Fibroblast of skin of left biceps (primary cell): ENCODE measurements at places on chromosomes 11 and 22.
A peak's percentile ranks its signal among the peaks of the same experiment; 100 is the strongest.

DNA sequence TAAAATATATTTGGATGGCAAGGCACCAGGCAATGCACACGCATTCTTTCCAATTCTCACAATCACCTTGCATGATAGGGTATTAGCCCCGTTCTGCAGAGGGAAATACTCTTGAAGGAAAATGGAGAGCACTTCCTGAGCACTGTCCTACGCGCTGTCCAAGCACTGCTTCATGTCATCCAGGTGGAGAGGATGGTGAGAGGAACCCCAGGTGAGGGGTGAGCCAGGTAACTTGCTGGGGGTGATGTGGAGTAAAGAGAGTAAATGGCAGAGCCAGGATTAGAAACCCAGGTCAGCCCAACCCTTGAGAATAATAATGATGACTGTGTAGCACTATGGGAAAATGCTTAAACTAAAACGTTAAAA lies 711 bp upstream of the PACSIN2 start:
- no peak for DNase-seq

GRCh38 chr11:133981156-133981555 lies 24.4 kb upstream of the IGSF9B start:
- DNase-seq = no peak

- DNase-seq = peak; percentile 98
These were observed 24.1 kb upstream of the CDC42EP2 start for GRCh38 chr11:65290448-65291165.

DNA sequence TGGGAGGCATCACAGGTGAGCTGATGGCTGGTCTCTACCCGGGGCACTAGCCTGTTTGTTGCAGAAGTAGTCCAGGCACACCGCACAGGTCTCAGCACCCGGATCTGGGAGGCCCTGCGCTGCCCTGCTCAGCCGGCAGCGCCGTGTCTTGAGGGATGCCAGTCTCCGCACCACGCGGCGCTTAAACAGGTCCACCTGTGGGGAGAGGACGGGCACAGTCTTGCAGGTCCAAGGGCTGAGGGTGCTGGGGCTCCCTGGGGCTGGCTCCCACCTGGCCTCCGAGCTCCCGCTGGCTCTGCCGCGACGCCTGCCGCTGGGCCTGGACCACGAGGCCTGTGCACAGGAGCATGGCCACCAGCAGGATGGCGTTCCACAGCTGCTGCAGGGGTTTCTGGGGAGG lies 7.2 kb downstream of the RNF215 start:
- no peak for DNase-seq

GRCh38 chr11:1692708-1693326 lies 4.2 kb upstream of the KRTAP5-6 start:
- DNase-seq = no peak

DNA sequence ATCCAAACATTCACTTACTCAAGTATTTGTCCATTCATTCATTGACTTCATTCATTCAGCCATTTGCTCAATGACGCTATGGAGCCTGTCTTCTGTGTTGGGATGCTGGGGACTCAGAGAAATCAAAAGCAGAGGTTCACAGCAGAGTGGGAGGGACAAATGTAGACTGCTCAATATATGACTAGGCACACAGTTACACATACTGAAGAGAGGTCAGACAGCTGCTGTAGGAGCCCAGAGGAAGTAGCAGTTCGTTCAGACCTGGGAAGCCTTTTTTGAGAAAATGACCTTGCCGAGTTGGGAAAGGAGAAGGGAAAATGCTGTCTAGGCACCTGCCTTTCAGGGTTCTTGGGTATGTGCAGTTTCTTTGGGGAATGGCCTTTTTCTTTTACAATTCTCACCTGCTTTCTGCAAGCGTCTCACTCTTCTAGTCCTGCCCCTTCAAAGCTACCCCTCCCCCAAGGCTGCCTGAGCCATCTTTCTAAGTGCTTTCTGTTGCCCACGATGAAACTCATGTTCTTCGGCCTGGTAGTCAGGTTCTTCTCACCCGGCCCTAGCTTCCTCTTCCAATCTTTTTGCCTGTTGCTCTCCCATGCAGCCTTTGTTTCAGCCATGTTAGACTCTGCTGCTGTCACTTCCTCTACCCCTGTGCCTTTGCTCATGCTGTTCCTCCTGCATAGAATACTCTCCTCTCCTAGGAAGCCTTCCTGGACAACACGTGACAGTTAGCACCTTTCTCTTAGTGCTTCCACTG lies 4.2 kb upstream of the UVRAG start:
- DNase-seq = no peak

GRCh38 chr22:50473855-50474671 lies 772 bp downstream of the SBF1 start:
- no peak for DNase-seq

GRCh38 chr11:34086554-34087283 lies 18.7 kb upstream of the NAT10 start:
- DNase-seq = no peak

- DNase-seq = no peak
These were observed 113.7 kb downstream of the PLEKHA7 start for GRCh38 chr11:16900491-16900890.
